ENCODE measurements at places on chromosomes 1 and 21.

DNA sequence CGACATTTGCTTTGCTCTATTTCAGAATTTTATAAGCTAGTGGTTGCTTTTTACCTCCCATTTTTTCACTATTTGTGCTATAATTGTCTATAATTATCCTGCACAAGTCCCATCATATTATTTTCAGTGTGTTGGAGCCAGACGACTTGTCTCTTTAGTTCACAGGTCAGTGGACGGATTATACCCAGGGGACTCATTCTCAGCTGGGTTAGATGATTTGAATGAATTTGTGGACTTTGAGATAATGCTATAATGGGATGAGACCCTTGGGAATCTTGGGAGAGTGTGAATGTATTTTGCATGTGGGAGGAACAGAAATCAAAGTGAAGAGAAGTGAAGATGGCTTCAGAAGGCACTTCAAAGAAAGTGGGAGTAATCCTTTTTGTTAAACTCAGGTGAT is 31.5 kb upstream of the KCNK1 start:
- no peak for DNase-seq

- DNase-seq, result no peak
Observed at GRCh38 chr1:2458687-2459086, 17.4 kb upstream of the PLCH2 start.

- no peak for DNase-seq
Observed at GRCh38 chr1:65422241-65423203, 2.1 kb downstream of the LEPR start.

DNA sequence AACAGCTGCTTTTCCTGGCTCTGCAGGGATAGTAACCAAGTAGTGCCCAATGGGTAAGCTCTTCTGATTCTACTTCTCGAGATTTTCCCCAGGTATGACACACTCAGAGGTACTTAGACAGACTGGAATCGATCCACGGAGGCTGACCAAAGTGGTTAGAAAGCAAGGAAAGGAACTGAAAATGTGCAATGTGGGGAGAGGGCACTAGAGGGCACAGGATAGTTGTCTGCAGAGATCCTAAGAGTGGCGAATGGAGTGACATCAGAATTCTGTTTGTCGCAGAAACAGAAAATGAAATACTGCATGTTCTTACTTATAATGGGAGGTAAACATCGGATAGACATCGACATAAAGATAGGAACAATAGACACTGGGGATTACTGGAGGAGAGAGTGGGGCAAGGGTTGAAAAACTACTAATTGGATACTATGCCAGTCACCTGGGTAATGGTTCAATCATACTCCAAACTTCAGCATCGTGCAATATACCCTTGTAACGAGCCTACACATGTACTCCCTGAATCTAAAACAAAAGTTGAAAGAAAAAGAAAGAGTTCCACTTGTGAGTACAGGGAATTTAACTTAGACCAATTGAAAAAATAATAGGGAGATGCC is 23.3 kb downstream of the CYP2J2 start:
- no peak for DNase-seq

DNA sequence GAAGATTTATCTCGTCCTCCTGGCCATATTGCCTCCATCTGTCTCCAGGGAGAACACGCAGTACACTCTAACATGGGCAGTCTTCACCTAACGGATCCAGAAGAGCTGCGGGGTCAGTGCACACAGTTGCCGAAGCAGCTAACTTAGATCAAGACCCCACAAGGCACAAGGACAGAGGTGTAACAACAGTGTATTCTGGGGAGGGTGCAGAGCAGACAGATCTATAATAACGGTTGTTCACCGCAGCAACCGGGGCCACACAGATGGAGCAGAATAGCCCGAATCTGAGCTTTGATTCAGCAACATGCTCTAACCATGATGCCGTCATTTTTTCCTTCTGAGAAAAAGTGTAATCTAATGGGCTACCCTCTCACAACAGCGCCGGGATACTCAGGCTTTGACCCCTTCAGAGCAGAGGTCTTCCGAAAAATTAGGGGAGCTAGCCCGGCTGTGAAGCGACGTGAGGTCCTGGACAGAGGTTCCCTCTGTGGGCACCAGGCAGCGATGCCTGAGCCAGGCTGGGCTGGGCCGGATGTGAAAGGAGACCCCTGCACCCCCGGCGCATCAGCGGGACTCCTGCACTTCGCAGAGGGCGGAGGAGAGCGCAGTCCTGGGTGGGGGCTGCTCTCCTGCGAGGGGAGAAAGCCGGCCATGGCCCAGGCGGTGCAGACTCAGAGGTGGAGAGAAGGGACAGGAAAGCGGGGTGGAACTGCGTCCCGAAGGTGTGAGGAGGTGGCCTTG is 57.5 kb downstream of the BCL9 start:
- no peak for DNase-seq

DNA sequence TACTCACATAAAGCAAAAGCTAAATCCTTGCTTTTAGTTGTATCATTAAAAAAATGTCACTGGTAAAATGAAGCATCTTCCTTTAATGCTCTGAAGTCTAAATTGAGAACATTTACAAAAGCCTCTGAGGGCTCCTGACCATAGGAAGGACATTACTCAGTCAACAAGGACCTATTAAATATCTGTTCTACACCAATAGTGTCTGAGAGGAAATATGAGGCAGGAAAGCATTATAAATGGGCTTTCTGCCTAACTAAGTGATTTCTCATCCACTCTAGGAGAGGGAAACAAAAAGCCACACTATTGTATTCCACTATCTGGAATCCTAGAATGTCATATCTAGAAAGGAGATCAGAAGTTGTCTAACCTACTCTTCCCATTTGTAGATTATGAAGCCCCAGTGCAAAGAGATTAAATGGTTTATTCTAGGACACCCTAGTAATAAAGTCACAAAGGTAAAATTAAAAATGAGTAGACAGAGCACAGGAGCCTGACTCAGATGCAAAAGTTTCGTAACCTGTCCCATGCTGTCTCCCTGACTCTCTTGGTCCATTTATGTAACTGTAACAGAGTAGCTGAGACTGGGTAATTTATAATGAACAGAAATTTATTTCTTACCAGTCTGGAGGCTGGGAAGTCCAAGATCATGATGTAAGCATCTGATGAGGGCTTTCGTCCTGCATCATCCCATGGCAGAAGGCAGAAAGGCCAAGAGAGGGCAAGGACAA is 17.6 kb downstream of the RGS1 start:
- no peak for DNase-seq

GRCh38 chr1:4058706-4059105 is 158.6 kb upstream of the C1orf174 start:
- DNase-seq, result no peak

DNA sequence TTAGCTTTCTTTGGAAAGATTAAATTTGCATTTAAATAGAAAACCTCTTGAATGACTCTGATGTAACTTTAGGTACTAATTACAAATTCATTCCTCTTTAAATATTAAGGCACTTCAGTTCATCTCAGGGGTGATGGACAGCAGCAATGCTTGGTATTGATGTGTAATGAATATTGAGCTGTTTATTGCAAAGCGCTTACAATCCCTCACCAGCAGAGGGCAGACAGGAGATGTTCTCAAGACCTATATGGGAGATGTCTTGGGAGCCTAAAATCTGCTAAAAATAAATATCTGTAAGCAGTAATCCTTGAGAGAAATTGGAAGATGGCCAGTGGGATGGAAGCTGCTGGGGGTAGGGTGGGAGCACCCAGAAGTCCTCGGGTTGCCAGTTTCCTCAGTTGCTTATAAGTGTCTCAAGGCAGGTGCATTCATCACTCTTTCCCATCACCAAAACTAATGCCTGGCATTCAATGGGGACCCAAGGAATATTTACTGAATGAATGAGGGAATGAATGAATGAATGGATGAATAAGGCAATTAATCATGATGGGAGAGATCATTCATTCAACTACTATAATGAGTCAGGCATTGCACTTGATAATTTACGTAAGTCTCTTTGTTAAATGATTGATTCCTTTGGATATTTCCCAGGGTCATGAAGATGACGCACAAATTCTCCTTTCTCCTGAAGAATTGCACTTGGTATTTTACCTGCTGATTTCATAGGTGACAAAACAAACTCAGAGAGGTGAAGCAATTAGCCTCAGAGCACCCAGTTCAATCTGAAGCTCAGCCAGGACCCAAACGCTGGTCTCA is 2.3 kb downstream of the KLHDC8A start:
- DNase-seq, result no peak

GRCh38 chr1:185419718-185420117 is 102.7 kb upstream of the IVNS1ABP start:
- no peak for DNase-seq

GRCh38 chr1:217435204-217435603 is 195.7 kb downstream of the GPATCH2 start:
- no peak for DNase-seq

GRCh38 chr21:30480145-30480544 is at the start of gene KRTAP19-1:
TSS of gene KRTAP19-1 (minus strand) at chr21:30480367. CDS start at chr21:30480317, 50 bp downstream.
- DNase-seq, result no peak

GRCh38 chr1:212234431-212235395 is 50.5 kb upstream of the PPP2R5A start:
- no peak for DNase-seq

GRCh38 chr1:22526098-22526497 is 37.2 kb upstream of the EPHA8 start:
- no peak for DNase-seq
